ENCODE measurements at places on chromosomes 4 and X. TPM values are rescaled to one million over a fixed set of nuclear protein-coding genes. Genes with fewer than 3 reads are reported as not detected.
A peak's percentile ranks its signal among the peaks of the same experiment; 100 is the strongest.

- no peaks in the 10 kb centered on the region for H3K27me3 ChIP-seq
- peaks cover 47% of the 10 kb centered on the region for H3K36me3 ChIP-seq
- H3K27ac ChIP-seq = no peak overlapping the region
- H3K4me3 ChIP-seq = no peak overlapping the region
Observed at GRCh38 chr4:8006471-8006870, 66.8 kb upstream of the AFAP1 start.

GRCh38 chrX:17860179-17860780 is 818 bp downstream of the RAI2 start:
- no peaks in the 10 kb centered on the region for H3K4me1 ChIP-seq
- no peaks in the 10 kb centered on the region for H3K27me3 ChIP-seq
- H3K36me3 ChIP-seq = no peaks in the 10 kb centered on the region
- H3K27ac ChIP-seq = peak overlapping the region; percentile 82
- DNase-seq = no peak

- no peak for DNase-seq
- H3K4me1 ChIP-seq = no peaks in the 10 kb centered on the region
- H3K27ac ChIP-seq = no peak overlapping the region
- no peaks in the 10 kb centered on the region for H3K27me3 ChIP-seq
Observed at GRCh38 chrX:123013141-123013540, 170.9 kb upstream of the GRIA3 start.

DNA sequence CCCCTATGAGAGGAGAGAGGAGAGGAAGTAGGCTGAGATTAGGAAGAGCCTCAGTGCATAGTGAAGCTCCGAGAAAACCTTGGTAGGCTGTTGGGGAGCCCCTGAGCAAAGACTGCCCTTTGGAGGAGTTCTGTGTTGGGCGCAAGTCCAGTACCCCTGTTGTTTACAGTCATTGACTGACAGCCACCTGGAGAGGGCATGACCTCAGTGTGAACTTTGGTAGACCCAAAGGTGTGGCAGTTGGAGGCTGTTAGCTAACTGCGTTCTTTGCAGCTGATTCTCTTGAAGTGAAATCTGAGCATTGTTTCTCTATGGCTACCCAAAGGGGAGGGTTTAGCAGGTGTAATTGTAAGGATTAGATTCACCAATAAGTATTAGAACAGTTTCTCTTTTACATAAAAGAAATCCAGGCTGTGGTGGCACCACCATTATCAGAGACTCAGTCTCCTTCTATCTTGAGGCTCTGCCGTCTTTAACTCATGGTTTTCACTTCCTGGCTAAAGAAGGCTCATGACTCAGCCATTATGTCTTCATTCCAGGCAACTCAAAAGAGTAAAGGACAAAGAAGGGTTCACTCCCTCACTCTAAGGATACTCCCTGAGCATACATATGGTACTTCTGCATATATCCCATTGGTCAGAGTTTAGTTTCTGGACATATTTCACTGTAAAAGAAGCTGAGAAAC is 33.4 kb downstream of the ANXA3 start:
- H3K4me3 ChIP-seq = no peak overlapping the region
- no peaks in the 10 kb centered on the region for H3K4me1 ChIP-seq
- H3K36me3 ChIP-seq = no peaks in the 10 kb centered on the region
- no peak overlapping the region for H3K27ac ChIP-seq
- no peaks in the 10 kb centered on the region for H3K27me3 ChIP-seq

- no peaks in the 10 kb centered on the region for H3K27me3 ChIP-seq
- H3K36me3 ChIP-seq = no peaks in the 10 kb centered on the region
- H3K4me3 ChIP-seq = no peak overlapping the region
Observed at GRCh38 chr4:61918987-61919386, 718.9 kb downstream of the ADGRL3 start.

GRCh38 chr4:142405021-142405694 is 440.9 kb downstream of the INPP4B start:
- peak overlapping the region; percentile 38 for H3K4me3 ChIP-seq
- peak; percentile 14 for DNase-seq
- H3K27me3 ChIP-seq = no peaks in the 10 kb centered on the region

DNA sequence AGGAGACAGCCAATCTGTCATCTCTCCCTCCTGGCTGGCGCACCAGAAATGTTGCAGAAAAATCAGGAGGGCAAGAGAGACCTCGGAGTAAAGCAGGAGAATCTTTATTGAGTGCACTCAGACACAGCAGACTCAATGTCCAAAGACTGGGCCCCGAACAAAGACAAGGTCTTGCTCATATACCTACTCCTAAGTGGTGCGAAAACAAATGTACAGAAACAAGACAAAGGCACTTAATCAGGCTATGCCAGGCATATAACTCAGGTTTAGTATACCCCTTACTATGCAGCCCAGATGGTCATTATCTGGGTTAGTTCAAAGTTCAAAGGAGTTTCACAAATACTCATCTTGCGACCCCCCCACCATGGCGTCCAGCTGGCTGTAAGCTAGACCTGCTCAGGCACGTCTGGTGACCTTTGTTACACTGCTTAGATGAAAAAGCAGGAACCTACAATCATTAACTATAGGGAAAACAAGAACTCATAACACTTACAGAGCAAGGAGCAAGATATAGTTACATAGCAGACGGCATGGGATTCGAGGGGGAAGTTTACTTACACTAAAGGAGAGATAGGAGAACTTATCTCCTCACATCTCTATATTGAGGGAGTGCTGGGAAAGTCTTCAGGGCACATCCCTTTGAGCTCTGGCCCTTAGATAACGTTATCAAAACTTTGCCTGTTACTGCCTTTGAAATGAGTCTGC is 27.5 kb downstream of the SULT1E1 start:
- H3K4me1 ChIP-seq = peaks cover 5% of the 10 kb centered on the region
- H3K27ac ChIP-seq = no peak overlapping the region

Gene CLDN34
- total RNA-seq = not detected

DNA sequence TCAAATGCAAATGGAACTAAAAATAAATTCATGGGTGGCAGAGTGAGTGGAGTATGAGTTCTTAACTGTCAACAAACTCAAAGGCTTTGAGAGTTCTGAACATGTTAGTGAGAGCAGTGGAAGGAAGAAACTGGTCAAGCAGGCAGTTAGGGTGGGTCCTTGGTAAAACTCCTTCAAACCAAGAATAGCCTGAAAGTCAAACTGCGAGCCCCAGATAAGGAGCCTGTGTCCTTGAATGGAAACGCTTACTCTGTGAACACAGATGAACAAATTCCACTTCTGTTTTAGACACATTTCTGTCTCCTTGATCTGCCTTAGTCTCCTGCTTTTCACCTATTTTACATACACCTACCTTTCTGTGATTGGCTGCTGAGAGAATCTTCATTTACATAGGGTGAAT is 129.4 kb upstream of the PCDH18 start:
- no peaks in the 10 kb centered on the region for H3K27me3 ChIP-seq
- no peaks in the 10 kb centered on the region for H3K36me3 ChIP-seq
- H3K27ac ChIP-seq = no peak overlapping the region
- H3K4me1 ChIP-seq = no peaks in the 10 kb centered on the region
- DNase-seq = no peak
- no peak overlapping the region for H3K4me3 ChIP-seq

DNA sequence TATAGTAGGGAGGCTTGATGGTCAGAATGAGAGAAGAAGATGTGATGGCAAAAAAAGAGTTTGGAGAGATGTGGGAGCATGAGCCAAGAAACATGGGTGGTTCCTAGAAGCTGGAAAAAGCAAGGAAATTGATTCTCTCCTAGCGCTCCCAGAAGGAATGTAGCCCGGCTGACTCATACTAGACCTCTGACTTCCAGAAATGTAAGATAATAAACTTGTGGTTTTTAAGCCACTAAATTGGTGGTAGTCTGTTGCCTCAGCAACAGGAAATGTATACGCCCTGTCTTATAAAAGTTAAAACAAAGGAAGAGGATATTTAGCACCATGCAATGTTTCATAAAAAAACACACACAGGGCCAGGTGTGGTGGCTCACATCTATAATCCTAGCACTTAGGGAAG is 182.7 kb upstream of the PCDH7 start:
- H3K4me1 ChIP-seq = no peaks in the 10 kb centered on the region
- H3K27me3 ChIP-seq = no peaks in the 10 kb centered on the region
- no peak overlapping the region for H3K4me3 ChIP-seq
- DNase-seq = no peak
- H3K36me3 ChIP-seq = no peaks in the 10 kb centered on the region
- H3K27ac ChIP-seq = no peak overlapping the region

GRCh38 chr4:42480281-42480680 is 83.0 kb downstream of the SHISA3 start:
- peaks cover 5% of the 10 kb centered on the region for H3K4me1 ChIP-seq
- H3K27me3 ChIP-seq = no peaks in the 10 kb centered on the region
- no peaks in the 10 kb centered on the region for H3K36me3 ChIP-seq
- DNase-seq = no peak
- H3K27ac ChIP-seq = no peak overlapping the region
- no peak overlapping the region for H3K4me3 ChIP-seq

DNA sequence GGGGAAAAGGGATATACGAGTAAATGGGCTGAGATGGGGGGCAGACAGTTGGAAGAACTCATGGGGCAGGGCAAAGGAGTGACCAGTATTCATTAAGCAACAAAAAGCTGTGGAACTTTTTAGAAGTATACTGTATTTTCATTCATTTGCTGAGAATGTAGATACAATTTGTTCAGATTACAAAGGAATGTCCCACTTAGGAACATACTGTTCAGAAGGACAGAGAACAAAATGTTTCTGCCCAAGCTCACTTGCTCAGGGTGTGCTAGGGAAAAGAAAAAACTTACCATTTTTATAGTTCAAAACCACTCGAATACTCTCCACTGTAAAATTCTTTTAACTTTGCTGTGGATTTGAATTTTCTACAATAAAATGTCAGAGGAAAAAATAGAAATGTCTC is 135.2 kb upstream of the AFF2 start:
- H3K36me3 ChIP-seq = no peaks in the 10 kb centered on the region
- H3K27me3 ChIP-seq = no peaks in the 10 kb centered on the region
- H3K27ac ChIP-seq = no peak overlapping the region
- no peak for DNase-seq

GRCh38 chr4:86831262-86832130 is 17.7 kb downstream of the SLC10A6 start:
- H3K27me3 ChIP-seq = no peaks in the 10 kb centered on the region
- no peaks in the 10 kb centered on the region for H3K4me1 ChIP-seq
- H3K4me3 ChIP-seq = no peak overlapping the region
- H3K36me3 ChIP-seq = no peaks in the 10 kb centered on the region

Gene SMARCA1
- total RNA-seq = 41.9 TPM

DNA sequence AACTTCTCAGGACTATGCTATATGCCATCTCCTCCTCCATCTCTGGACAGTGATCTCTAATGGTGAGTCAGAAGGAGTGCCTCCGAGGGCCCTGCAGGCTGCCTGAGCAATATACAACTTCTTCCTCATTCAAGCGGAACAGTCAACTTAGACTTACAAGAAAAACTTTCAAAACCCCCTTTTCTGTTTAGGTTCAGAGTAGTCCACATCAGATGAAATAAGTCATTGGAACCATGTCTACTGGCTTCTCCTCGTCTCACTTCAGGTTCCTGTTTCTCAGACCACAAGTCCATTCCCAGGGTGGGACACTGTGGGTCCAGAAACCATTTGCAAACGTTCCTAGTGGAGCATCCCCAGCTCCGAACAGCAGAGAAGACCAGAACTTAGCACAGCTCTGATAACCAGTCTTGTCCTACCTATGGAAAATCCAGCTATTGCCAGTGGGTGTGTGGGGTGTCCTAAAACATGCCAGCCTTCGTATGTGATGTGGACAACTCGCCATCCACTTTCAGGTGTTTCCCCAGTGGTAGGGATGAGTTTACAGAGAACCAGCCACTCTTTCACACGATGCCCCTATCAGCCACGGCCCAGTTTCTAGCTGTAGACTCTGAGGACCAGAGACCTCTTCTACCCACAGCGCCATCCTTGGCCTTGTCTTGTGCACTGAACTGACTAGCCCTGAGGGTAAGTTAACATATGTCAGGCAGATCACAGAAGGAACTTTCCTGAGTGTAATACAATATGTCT is 32.7 kb upstream of the NKRF start:
- H3K4me1 ChIP-seq = no peaks in the 10 kb centered on the region
- DNase-seq = no peak
- H3K4me3 ChIP-seq = no peak overlapping the region
- no peaks in the 10 kb centered on the region for H3K36me3 ChIP-seq
- H3K27ac ChIP-seq = no peak overlapping the region

Gene ITIH6
- total RNA-seq = not detected
